Nucleus accumbens (tissue), 56 donors: ENCODE measurements at places on chromosomes 4 and X.

GRCh38 chr4:38691251-38692008 lies 27.4 kb downstream of the KLF3 start:
- DNase-seq: no peak

- peak; percentile 25 for DNase-seq
Measured at GRCh38 chrX:119565107-119565663, at the start of gene STEEP1. Gene STEEP1 (minus strand): TSS chrX:119565409. CDS start chrX:119565355, 54 bp downstream.

GRCh38 chrX:155611302-155611701 lies 1.4 kb downstream of the TMLHE start:
- DNase-seq: no peak

DNA sequence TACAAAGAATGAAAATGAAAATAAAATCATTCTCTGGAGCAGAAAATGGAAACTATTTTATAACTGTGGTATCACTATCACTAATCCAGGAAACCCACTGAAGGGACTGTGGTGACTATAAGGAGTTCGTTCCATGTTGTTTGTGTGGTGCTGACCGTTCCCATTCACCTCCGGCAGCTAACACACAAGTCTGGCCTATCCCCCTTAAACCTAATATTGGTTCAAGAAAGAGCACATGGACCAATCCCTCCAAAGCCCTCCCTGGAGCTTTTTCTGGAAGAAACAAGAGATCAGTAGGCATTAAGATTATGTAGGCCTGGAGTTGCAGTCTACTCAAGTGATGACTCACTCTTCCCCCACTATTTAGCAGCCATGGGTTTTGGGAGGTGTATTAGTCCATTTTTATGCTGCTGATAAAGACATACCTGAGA lies 25.9 kb upstream of the FAM241A start:
- DNase-seq: no peak

DNA sequence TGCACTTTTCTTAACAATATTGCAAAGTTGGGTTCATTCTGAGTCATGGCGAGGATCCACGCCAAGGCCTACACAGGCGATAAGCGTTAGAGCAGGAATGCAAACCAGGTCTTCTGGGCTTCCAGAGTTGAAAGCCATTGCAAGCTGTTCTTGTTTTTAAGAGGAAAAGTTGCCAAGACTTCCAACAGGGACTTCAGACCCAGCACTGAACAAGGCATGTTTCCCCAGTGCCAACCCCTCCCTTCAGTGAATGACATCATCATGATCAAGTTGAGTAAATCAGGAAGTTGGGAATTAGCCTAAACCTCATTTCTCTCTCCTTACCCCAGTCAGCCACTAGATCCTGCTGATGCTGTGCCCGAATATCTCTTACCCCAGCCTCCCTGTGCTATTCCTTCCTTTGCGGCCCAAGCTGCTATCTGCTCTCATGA lies 355.1 kb downstream of the HS3ST1 start:
- DNase-seq: no peak
